ENCODE measurements at places on chromosomes 7 and 10.

GRCh38 chr7:25359471-25360059 lies 131.3 kb upstream of the NPVF start:
- no peak for DNase-seq

- DNase-seq = no peak
These were observed 744 bp upstream of the BICC1 start for GRCh38 chr10:58511765-58512490.

DNA sequence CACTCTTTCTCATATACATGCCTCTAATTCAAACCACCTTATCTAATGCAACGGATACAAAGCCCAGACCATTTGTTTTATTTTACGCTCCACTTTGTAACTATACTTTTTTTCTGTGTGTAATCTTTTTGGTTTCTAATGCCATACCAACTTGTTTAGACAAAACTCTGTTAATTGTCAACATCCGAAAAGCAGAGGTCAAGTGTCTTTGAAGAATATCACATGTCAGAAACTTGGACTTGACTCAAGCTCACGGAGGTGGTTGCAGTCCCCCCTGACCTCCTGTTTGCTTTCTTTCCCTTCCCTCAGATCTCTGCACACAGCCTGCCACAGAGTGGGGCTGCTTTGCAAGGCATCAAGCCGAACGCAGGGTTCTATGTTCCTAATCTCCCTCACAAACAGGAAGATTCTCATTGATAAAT lies 698.9 kb downstream of the PARD3 start:
- DNase-seq = no peak

DNA sequence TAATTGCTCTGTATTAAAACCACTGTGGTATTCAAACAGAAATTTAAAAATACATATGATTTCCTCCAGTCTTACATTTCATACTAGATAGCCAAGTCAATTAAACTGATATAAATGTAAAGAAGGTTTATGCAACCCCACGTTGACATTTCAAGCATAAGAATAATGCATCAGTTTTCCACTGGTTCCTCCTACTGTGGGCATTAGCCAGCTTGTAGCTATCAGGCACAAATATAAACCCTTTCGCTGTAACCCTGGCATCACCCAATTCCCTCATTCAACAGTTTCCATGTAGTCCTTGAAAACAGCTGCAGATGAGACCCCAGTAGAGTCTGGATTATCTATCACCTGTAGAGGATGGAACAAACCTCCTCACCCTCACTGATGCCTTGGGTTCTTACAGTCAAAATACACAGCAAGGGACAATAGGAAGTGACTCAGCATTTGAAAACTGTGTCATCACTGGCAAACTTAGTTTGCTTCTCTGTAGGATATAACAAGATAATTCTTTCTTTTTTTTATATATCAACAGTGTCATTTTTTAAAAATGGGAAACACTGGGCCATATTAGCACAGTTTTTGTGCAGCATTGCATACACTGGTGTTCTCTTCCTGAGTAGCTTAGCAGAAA lies 113.0 kb downstream of the PDE1C start:
- no peak for DNase-seq

DNA sequence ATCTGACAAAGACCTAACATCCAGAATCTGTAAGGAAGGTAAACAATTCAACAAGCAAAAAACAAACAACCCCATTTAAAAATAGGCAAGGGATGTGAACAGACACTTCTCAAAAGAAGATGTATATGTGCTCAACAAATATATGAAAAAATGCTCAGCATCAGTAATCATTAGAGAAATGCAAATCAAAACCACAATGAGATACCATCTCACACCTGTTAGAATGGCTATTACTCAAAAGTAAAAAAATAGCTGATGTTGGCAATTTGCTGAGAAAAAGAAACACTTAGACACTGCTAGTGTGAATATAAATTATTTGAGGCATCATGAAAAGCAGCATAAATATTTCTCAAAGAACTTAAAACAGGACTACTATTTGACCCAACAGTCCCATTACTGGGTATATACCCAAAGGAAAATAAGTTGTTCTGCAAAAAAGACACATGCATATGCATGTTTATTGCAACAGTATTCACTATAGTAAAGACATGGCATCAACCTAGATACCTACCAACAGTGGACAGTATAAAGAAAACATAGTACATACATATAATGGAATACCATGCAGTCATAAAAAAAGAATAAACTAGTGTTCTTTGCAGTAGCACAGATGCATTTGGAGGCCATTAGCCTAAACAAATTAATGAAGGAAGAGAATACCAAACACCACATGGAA lies 980.1 kb downstream of the KCNMA1 start:
- no peak for DNase-seq

DNA sequence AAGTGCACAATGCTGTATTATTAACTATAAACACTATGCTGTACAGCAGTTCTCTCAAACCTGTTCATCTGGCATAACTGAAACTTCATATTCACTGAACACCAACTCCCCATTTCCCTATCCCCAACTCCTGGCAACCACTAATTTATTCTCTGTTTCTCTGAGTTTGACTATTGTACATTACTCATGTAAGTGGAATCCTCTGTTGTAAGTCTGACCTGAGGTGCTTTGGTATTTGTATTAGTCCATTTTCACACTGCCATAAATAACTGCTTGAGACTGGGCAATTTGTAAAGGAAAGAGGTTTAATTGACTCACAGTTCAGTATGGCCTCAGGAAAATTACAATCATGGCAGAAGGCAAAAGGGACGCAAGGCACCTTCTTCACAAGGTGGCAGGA lies 266.3 kb downstream of the PPP1R3A start:
- DNase-seq = no peak

GRCh38 chr10:63692220-63692896 lies 171.2 kb downstream of the REEP3 start:
- DNase-seq = no peak

DNA sequence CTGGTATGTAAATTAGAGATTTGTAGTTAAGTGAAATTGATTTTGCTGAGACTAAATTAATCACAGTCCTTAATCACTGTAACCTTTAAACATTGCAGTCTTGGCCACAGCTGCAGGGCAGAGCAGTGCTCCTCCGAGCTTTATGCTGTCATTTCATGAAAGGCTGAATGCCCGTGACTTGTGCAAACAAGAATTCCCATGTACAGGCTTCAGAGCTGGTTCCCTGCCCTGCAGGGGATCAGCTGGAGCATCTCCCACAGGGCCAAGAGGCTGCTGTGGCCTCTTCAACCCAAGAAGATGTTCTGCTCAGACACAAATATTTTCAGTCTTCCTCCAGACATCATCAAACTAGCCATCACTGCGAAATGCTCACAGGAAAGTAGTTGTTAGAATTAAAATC lies 419.1 kb downstream of the AUTS2 start:
- no peak for DNase-seq

- DNase-seq = no peak
These were observed 132.2 kb downstream of the PDE1C start for GRCh38 chr7:31937982-31938381.

DNA sequence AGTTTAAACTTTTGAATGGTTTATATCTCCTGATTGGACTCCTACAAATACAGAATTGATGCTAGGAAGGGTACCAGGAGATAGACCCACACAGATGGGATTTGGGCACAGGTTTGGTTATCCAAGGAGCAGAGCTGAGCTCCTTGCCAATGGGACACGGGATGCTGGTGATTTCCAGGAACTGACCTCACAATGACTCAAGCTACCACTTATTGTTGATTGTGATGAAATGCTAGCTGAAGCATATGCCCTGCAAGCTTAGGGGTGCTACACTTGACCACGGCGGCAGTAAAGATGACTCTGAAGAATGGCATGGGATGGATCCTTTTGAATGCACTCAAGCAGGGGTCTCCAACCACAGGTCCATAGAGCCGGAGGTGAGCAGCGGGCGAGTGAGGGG lies 45.5 kb upstream of the VKORC1L1 start:
- DNase-seq = no peak

- no peak for DNase-seq
These were observed 136.3 kb downstream of the DPY19L1 start for GRCh38 chr7:34900891-34901513.

DNA sequence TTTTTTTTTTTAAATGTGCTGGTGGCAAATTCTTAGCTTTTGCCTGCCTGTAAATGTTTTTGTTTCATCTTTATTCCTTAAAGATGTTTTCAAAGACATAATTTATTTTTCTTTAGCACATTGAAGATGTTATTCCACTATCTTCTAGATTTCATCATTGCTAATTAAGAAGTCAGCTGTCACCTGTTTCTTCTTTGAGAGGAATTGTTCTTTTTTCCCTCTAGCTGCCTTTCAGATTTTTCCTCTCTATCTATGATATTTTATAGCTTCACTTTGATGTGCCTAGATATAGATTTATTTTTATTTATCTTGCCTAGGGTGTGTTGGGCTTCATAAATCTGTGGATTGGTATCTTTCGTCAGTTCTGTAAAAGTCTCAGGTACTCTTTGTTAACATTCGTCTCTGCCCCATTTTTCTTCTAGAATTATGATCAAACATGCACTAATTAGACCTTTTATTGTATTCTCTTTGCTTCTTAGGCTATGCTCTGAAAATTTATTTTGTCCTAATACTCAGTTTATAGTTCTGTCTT lies 50.0 kb upstream of the GATA3 start:
- no peak for DNase-seq

DNA sequence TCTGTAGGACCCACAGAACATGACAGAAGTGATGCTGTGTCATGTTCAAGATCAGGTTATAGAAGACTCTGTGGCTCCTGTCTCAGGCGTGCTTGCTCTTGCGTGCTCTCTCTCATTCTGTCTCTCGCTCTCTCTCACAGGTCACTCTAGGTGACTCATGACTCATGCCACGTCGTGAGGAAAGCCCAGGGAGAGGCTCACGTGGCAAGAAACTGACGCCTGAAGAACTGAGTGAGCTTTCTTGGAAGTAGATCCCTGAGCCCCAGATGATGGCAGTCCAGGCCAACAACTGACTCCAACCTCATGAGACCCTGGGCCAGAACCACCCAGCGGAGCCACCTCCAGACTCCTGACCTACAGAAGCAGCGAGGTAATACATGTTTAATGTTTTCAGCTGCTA lies 103.3 kb downstream of the DNMBP start:
- no peak for DNase-seq

DNA sequence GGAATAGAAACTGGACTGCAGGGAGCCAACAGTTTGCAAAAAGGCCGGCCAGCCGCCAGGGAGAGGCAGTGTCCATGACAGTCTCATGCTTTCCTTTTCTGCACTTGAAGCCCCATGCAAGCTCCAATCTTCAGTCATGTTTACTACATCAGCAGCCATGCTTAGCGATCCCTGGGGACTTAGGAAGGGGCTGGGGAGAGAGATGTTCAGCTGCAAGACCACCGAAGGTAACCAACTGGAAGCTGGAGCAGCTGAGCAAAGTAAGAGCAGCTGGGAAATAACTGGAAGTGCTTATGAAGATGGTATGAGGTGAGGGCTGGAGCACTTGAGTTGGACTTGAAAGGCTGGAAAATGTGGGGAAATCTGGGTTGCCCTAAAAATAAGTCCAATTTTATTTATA lies 37.0 kb downstream of the PRR15 start:
- DNase-seq = no peak

- no peak for DNase-seq
These were observed 143.4 kb upstream of the GLI3 start for GRCh38 chr7:42380401-42380800.

GRCh38 chr10:114899982-114900381 lies 38.0 kb upstream of the TRUB1 start:
- no peak for DNase-seq

GRCh38 chr7:292226-292625 lies 2.3 kb downstream of the FOXL3 start:
- DNase-seq = no peak

- no peak for DNase-seq
These were observed 31.5 kb downstream of the CUL2 start for GRCh38 chr10:35058686-35059085.

- no peak for DNase-seq
These were observed 663.0 kb upstream of the GRM3 start for GRCh38 chr7:85980740-85981139.

- DNase-seq = no peak
These were observed 28.3 kb downstream of the ADGRA1 start for GRCh38 chr10:133115976-133116375.

- DNase-seq = peak; percentile 74
These were observed 91.2 kb upstream of the MPP7 start for GRCh38 chr10:28393956-28394568.

DNA sequence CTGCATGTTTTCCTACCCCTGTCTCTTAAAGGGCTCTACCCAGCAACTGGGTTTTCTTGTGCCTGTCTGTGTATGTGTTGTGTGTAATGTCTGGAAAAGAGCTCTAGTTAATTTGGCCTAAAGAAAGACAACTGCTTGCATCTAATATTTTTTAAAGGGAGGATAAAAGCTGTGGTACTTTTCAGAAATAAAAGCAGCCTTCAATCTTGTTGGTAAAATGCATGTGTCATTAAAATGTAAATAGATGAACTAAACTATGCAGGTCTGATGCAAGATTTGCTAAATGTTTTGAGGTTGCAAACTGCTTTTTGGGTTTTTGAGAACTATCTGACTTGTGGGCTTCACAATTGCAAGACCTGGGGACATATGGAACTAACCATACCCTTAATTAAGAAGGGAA lies 445.3 kb downstream of the HTR7 start:
- DNase-seq = no peak

- DNase-seq = no peak
These were observed 470.7 kb upstream of the MKI67 start for GRCh38 chr10:128596906-128597305.

GRCh38 chr10:44176311-44176710 lies 208.6 kb downstream of the CXCL12 start:
- DNase-seq = no peak

DNA sequence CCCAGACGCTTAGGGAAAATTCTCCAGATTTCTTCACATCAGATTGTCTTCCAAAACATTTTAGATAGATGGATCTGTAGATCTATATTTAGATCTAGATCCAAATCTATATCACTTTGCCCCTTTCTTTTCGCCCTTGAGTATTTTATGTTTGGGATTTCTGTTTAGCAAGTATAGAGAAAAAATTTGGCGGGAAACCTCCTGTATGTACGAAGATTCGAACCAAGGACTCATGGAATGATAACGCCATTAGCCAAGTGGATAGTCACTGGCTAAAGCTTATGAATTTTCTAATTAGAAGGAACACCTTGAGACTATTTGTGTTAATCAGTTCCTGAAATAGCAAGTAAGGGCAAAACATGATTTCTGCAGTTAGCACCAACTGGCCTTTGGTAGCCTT lies 1.2 kb downstream of the THNSL1 start:
- no peak for DNase-seq

DNA sequence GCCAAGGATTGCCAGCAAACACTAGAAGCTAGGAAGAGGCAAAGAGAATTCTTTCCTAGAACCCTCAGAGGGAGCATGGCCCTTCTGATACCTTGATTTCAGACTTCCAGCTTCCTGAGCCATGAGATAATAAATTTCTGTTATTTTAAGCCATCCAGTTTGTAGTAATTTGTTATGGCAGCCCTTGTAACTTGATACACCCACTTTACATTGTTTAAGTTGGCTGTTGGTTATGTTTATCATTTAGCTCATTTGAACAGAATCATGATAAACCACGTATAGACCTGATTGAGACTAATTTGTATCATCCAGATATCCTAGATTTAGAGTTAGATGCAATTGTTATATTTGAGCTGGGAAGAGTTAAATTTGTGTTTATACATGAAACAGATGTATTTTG lies 9.4 kb upstream of the TES start:
- no peak for DNase-seq

Data from neuronal stem cell (in vitro differentiated cells).